ENCODE measurements at places on chromosomes 13 and 19.

DNA sequence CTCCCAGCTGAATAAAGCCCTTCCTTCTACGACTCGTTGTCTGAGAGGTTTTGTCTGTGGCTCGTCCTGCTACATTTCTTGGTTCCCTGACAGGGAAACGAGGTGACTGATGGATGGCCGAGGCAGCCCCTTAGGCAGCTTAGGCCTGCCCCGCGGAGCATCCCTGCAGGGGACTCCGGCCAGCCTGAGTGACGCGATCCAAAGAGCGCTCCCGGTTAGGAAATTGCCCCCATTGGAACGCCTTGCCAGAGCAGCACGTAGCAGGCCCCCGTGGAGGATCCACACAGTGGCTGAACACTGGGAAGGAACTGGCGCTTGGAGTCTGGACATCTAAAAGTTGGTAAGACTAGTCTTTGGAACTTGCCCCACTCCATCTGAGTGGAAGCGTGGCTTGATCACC is 296.8 kb upstream of the SGCG start:
- no peak for DNase-seq

DNA sequence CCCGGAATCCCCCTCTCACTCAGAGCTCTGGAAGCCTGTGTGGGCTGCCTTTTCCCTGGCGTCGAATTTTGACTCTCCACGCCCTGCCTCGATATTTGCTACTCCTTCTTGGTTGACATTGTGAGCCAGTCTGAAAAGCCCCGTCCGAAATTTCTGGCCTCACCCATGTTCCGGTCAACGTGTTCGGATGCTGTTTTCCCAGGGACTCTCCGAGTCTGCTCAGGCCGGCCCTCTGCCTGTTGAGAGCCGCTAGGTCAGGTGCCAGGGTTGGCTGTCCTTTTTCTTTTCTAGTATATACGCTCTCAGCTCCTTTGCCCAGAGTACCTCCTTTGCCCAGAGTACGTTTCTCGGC is 6.8 kb upstream of the DGKH start:
- peak; percentile 64 for DNase-seq

DNA sequence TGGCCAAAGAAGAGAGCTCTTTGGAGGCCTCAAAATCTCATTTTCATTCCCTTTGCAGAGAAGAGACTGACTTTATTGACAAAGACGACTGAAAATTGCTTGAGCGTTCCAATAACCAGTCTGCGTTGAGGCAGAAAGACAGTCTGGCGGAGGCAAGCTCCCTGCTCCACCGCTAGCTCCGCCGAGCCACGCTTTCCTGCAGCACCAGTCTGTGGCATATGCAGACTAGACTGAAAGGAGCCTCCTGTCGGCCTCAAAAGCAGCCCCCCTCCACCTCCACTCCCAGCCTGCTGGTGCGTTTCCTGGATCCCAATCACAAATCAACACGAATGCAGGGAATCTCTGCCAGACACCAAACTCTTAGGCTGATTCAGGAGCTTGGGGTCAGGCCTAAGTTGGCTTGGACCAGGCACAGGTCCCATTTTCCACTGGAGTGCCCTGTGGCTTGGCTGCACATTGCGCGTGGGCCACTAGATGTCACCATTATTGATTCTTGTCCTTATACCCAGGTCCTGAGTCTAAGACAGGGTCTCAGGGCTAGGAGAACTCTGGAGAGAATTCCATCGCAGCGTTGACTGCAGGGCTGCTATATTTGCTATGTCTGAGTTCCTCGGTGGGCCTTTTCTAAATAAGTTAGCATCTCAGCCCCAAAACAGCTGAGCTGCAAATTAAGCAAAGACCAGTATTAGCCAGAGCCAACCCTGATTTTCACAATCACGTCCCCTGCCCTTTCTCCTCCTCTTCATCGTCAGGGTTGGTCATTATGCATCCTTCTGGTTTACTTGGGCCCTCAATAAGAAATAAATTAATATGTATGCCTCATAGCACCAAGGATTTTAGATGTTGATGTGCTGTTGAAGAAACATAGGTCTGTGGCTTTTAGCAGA is 5.2 kb upstream of the ZNF507 start:
- peak; percentile 63 for DNase-seq

- no peak for DNase-seq
Observed at GRCh38 chr19:37669450-37669914, 14.2 kb upstream of the ZFP30 start.

DNA sequence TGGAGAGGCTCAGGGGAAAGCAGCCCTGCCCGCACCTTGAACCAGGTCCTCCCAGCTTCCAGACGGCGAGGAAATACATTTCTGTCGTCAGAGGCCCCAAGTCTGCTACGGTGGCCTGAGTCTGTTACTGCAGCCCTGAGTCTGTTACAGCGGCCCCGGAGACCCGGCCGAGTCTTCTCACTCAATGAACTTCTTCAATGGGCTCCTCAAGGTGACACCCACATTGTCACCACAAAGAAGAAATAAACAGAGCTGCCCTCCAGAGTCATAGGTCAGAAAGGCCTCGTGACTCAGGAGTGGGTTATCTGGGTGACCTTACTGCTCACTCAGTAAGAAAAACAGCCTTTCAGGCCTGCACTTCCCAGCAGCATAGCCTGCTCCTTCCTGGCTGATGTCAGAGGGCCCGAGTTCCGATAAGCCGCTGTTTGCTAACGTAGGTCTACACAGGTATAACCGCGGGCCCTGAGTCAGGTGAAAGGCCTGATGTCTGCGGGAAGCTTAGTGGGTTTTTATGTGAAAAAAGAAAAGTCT is 66.9 kb upstream of the TM9SF2 start:
- no peak for DNase-seq

- DNase-seq = peak; percentile 26
Observed at GRCh38 chr13:100392709-100393630, 195.6 kb downstream of the GGACT start.

DNA sequence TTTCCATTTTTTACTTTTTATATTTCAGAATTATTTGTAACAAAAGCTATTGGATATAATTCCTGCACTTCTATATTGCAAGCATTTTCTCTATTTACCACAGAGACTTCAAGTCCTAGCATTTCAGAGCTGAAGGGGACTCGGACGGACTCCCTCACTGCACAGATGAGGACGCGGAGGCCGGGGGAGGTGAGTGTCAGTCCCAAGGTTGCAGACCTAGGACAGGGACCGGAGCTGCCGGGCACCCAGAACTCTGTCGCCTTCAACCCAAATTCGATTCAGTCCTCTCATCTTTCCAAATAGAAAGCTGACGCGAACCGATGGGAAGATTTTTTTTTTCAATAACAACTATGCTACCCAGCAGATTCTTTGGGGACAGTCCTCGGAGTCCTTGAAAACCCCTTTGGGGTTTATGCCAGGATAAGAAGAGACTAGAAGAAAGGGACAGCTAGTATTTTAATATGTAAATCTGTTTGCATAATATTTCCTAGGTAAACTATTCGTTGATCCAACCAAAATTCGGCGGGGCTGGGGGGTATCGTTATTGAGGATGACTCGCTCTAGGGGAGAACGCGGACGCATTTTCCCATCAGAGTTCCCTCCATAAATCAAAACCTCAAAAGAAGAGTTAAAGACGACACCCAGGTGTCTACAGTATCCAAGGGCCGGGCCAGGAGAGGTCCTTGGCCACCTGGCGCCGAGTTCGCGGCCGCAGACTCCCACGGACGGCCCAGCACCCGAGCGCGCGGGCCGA is 803 bp downstream of the FLT3 start:
- no peak for DNase-seq

GRCh38 chr19:18674616-18675015 is 8.9 kb upstream of the CRTC1 start:
- DNase-seq = no peak

- DNase-seq = no peak
Observed at GRCh38 chr13:90824032-90824431, 523.5 kb upstream of the MIR17HG start.

GRCh38 chr13:22925881-22926747 is 254.7 kb upstream of the SGCG start:
- DNase-seq = peak; percentile 49

DNA sequence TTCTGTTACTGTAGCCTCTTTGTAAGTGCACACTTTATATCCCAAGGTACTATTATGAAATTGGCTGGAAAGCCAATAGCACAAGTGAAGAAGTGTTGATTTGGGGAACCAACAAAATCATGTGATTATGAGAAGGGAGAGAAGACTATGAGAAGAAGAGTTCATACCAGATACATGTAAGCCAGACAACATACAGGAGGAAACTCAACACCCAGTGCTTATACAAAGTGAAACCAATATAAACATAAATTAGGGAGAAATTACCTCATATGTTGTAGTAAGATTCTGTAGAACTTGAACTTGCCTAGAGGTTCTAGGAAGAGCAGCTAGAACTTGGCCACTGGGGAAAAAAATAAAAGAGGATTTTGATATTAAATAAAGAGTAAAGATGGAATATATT is 17.4 kb downstream of the CPB2 start:
- no peak for DNase-seq

DNA sequence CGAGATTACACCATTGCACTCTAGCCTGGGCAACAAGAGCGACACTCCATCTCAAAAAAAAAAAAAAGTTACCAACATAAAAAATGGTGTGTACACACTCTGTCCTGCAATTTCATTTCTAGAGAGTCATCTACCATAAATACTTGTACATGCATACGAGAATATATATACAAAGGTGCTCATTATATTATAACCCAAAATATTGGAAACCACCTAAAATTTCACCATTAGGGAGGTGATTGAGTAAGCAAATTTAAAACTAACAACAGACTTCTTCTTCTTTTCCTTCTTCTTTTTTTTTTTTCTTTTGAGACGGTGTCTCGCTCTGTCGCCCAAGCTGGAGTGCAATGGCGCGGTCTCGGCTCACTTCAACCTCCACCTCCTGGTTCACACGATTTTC is 7.4 kb upstream of the C5AR1 start:
- no peak for DNase-seq

DNA sequence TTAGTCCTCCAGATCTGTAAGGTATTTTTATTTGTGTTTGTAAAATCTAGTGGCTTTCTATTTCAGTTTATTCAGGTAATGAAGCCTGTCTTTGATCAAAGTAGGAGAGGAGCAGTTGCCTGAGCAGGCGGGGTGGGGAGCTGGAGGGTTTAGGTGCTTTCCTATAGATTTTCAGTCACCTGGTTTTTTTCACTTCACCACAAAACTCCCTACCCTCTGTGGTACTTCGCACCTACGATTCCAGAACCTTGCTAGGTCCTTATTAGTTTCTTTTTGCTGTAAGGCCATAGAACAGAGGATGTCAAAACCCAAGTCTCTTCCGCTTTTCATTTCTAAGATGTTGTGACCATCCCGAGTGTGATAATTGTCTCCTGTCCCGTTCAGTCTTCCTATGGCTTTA is 26.6 kb downstream of the SLAIN1 start:
- no peak for DNase-seq

GRCh38 chr19:13441810-13442512 is 64.3 kb downstream of the CACNA1A start:
- peak; percentile 32 for DNase-seq

GRCh38 chr19:40594657-40595091 is 6.5 kb upstream of the LTBP4 start:
- DNase-seq = no peak

All from GM10248 (cell line).